Panc1 (cell line): ENCODE measurements at places on chromosomes 2 and 18. TPM values are rescaled to one million over a fixed set of nuclear protein-coding genes. Genes with fewer than 3 reads are reported as not detected.

SPEG gene
- total RNA-seq: 3.4 TPM

CHST9 gene
- 0.05 TPM for total RNA-seq

FOXD4L1 gene
- total RNA-seq: not detected

UGT1A5 gene
- not detected for total RNA-seq

GRCh38 chr2:215191477-215191876, 53.1 kb upstream of the ABCA12 start:
- H3K36me3 ChIP-seq: no peaks in the 10 kb centered on the region
- H3K4me1 ChIP-seq: no peaks in the 10 kb centered on the region
- no peak overlapping the region for H3K4me3 ChIP-seq
- H3K27ac ChIP-seq: no peak overlapping the region

DNA sequence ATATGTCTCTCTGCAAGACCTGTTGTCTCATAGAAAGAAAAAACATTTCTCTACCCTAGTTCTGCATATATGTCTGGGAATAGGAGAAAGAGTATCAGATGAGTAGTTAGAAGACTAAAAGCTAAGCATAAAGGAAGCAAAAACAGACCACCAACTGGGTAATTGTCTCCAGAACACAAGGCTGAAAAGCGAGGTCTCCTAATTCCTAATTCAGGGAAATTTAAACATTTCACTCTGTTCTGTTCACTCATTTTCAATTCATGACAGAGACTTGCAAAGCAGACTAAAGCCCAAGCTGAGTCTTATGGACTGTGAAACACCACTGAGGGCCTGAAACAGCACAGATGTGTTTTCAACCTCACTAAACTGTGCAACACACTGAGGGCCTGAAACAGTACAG, 224.4 kb upstream of the TMEM200C start:
- no peaks in the 10 kb centered on the region for H3K36me3 ChIP-seq
- H3K27me3 ChIP-seq: no peaks in the 10 kb centered on the region
- DNase-seq: no peak
- H3K27ac ChIP-seq: no peak overlapping the region
- H3K4me1 ChIP-seq: no peaks in the 10 kb centered on the region

DNA sequence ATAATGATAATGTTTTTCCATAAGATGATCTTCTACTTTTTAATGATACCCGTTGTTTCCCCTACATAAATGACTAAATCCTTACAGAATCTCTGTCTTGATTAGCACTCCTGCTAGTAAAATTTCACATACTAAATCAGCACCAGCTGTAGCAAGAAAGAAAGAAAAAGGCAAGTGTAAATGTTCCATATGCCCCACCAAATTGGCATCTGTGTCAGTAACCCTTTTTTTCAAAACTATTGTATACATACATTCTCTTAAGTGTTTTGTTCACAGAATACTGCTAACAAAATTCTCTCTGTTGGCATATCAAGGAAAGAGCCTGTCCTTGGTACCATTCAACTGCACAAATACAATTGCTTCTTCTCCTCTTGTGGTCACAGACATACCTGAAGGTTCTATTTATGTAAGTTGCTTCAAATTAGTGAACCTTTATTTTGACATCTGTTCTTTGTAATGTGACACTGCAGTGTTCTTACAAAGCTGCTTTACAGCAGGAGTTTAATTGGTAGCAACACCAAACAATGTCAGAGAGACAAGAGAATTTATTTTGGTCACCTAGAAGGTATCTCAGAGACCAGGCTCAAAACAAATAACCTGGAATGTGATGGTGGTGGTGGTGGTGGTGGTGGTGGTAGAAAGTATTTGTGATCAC, 641.9 kb downstream of the ZEB2 start:
- no peaks in the 10 kb centered on the region for H3K4me1 ChIP-seq
- no peaks in the 10 kb centered on the region for H3K36me3 ChIP-seq
- H3K4me3 ChIP-seq: no peak overlapping the region
- no peaks in the 10 kb centered on the region for H3K27me3 ChIP-seq
- DNase-seq: no peak

UGT1A8 gene
- total RNA-seq: 0.15 TPM

GRCh38 chr2:237192881-237193280, 107.2 kb downstream of the COPS8 start:
- H3K36me3 ChIP-seq: no peaks in the 10 kb centered on the region
- DNase-seq: no peak
- peak overlapping the region; percentile 48 for H3K27ac ChIP-seq
- H3K4me3 ChIP-seq: no peak overlapping the region

- H3K36me3 ChIP-seq: no peaks in the 10 kb centered on the region
- no peaks in the 10 kb centered on the region for H3K4me1 ChIP-seq
- no peak for DNase-seq
- H3K27me3 ChIP-seq: no peaks in the 10 kb centered on the region
Observed at GRCh38 chr18:55477499-55477859, 110.5 kb downstream of the TCF4 start.

DNA sequence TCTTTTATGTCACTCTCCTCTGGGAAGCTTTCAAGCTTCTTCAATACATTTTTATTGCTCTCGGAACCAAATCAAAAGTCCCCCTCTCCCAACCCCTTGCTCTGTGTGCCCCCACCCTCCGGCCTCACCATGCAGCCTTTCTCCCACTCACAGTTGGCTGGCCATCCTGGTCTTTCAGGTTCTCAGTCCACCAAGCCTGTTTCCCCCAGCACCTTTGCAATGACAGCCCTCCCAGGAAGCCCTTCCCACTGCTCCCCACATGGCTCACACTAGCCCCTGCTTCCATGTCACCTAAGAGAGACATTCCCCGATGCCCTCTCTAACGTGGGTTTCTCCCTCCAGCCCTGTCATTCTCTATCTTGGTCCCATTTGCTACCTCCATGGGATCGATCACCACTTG, 266.6 kb downstream of the SRBD1 start:
- no peaks in the 10 kb centered on the region; the same call in 1 of the 2 replicates for H3K36me3 ChIP-seq
- no peaks in the 10 kb centered on the region for H3K4me1 ChIP-seq
- no peak overlapping the region for H3K27ac ChIP-seq
- H3K4me3 ChIP-seq: no peak overlapping the region

GRCh38 chr2:176637486-176638166, 368.4 kb downstream of the MTX2 start:
- peak overlapping the region; percentile 79 for H3K27ac ChIP-seq
- no peak for DNase-seq
- H3K36me3 ChIP-seq: no peaks in the 10 kb centered on the region
- H3K4me3 ChIP-seq: peak overlapping the region; percentile 66
- H3K4me1 ChIP-seq: no peaks in the 10 kb centered on the region
- H3K27me3 ChIP-seq: no peaks in the 10 kb centered on the region; the same call in 1 of the 2 replicates

- H3K27me3 ChIP-seq: no peaks in the 10 kb centered on the region
- no peak overlapping the region for H3K4me3 ChIP-seq
- no peaks in the 10 kb centered on the region for H3K36me3 ChIP-seq
- DNase-seq: no peak
- H3K27ac ChIP-seq: no peak overlapping the region
Observed at GRCh38 chr2:156784020-156784701, 348.0 kb downstream of the GPD2 start.

SERPINB13 gene
- not detected for total RNA-seq

GRCh38 chr18:5066380-5066977, 130.6 kb downstream of the AKAIN1 start:
- no peaks in the 10 kb centered on the region for H3K27me3 ChIP-seq
- H3K4me1 ChIP-seq: no peaks in the 10 kb centered on the region
- no peak overlapping the region for H3K27ac ChIP-seq
- no peak for DNase-seq

STARD6 gene
- total RNA-seq: not detected

GRCh38 chr2:120400551-120400950, 54.6 kb downstream of the INHBB start:
- DNase-seq: no peak
- no peaks in the 10 kb centered on the region for H3K36me3 ChIP-seq
- no peak overlapping the region for H3K4me3 ChIP-seq
- peaks cover 54% of the 10 kb centered on the region for H3K4me1 ChIP-seq
- H3K27me3 ChIP-seq: no peaks in the 10 kb centered on the region

- H3K36me3 ChIP-seq: peaks cover 5% of the 10 kb centered on the region
- H3K27me3 ChIP-seq: no peaks in the 10 kb centered on the region
- H3K4me3 ChIP-seq: no peak overlapping the region
- peaks cover 12% of the 10 kb centered on the region for H3K4me1 ChIP-seq
- no peak overlapping the region for H3K27ac ChIP-seq
Observed at GRCh38 chr2:85329181-85329651, 1.4 kb upstream of the TGOLN2 start.

CEP76 gene
- total RNA-seq: 12.9 TPM

SPTBN1 gene
- total RNA-seq: 169 TPM

DNA sequence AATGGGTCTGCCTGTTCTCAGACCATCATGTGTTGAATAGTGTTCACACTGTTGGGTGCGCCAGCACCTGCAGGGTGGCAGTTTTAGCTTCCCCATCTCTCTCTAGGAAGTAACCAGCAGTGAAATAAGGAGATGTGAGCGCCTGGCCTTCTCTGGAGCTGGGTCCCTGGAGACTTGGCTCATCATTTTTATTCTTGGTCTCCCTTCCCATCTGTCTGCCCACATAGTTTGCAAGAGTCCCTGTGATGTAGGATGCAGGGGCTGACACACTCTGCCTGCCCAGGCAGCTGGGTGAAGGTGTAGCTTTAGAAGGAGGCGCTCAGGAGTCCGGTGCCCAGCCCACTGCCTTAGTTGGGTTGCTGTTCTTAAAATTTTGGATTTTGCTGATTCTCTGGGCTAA, 172.2 kb downstream of the LDLRAD4 start:
- H3K4me3 ChIP-seq: no peak overlapping the region
- H3K4me1 ChIP-seq: no peaks in the 10 kb centered on the region
- H3K27me3 ChIP-seq: peaks cover 13% of the 10 kb centered on the region
- H3K36me3 ChIP-seq: no peaks in the 10 kb centered on the region
- DNase-seq: no peak
- no peak overlapping the region for H3K27ac ChIP-seq

- DNase-seq: no peak
- no peak overlapping the region for H3K27ac ChIP-seq
- H3K27me3 ChIP-seq: no peaks in the 10 kb centered on the region
- H3K4me3 ChIP-seq: no peak overlapping the region
Observed at GRCh38 chr2:69957965-69958364, 3.5 kb downstream of the ASPRV1 start.
